ENCODE measurements at places on chromosomes 2 and 18.

GRCh38 chr2:17287183-17287582 is 231.1 kb downstream of the RAD51AP2 start:
- DNase-seq = no peak

DNA sequence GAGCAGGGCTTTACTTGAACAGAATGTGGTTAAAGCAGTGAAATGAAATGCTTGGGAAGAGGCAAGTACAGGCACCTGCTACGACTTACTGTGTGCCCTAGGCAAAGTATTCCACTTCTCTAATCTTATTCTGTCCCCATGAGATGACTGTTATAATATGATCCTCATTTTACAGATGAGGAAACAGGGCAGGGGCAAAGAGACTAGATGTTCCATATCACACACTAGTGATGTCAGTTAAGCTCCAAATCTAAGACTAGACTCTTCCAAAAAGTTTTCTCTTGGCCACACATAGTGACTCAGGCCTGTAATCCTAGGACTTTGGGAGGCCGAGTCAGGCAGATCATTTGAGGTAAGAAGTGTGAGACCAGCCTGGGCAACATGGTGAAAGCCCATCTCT is 235.0 kb downstream of the SETBP1 start:
- DNase-seq = no peak

DNA sequence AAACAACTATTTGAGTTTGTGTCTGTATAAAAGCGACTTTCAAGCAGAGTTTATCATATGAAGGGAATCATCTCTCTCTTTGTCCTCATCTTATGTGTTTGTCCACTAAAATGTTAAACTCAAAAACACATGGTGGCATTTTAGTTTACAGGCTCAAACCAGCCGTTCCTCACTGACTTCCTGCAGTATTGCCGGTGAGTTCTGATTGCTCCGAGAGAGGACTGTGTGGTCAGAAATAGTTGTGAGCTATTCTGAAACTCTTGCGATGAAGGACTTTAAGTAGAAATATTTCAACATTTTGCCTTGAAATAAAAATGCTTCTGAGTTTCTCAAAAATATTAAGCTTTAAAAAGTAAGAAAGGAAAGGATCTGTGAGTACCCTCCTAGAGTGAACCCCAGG is 163.2 kb upstream of the CAVIN2 start:
- no peak for DNase-seq

GRCh38 chr2:43169987-43170386 is 56.4 kb downstream of the ZFP36L2 start:
- DNase-seq = no peak

DNA sequence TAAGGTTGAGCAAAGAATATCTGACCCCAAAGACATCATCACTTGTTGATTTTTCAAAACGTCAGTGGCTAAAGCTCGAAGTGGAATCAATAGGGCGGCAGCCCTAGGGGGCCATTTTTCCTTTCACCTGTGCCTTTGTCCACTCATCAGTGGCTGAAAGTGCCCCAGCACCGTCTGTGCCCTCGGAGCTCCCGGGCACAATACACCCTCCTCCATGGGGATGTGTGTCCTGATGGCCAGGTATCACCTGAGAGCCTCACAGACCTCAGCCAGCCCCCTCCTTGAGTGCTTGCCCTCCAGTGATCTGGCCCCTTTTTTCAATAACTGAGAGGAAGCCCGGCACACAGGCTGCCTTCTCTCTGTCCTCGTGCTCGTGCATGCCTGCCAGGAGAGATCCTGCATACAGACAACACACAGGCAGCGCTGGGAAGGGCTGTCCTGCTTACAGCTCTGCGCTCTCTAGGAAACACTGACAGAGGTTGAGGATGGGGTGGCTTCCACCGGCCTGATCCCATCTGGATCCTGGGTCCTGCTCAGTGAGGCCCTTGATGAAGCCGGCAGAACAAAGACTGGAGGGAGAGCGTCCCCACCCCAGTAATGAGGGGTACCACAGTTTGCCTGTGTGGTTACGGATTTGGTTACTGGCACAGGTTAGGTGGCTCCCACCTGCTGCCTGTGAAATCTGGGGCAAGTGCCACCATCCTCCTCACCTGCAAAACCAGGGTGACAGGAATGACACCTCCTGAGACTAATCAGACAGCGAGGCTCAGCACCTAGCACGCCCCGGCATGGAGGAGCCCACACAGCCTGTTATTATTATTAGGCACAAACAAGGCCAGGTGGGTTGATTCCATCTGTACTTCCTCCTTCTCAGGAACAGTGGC is 197.5 kb upstream of the RAB6C start:
- DNase-seq = no peak

DNA sequence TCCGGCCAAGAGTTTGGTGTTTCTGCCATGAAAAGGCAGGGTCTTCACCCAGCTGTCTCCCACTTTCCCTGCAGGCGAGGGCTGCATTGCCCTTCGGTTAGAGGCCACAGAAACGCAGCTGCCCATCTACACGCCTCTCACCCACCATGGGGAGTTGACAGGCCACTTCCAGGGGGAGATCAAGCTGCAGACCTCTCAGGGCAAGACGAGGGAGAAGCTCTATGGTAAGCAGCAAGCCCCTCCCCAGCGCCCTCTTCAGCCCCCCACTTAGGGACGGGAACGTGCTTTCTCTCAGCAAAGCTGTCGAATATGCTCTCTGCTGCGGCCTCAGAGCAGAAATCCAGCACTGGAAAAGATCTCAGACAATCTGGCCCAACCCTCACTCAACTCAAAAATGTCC is 57.7 kb upstream of the ATG16L1 start:
- DNase-seq = no peak

DNA sequence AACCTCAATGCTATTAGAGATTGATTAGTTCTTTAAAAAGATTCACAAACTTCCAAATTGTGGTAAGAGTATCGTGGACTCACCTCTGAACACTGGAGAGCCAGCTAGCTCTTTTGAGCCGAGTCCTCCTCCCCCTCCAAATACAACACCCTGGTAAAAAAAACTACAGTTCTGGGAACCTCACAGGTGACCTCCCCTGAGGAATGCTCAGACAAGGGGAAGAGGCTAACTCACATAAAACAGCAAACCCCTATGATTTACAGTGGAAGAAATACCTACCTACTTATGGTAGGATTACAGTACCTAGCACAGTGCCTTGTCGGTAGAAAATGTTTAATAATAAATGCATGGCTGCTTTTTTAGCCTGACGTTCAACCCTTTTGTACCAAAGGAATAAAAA is 8.4 kb downstream of the ZNF24 start:
- no peak for DNase-seq

DNA sequence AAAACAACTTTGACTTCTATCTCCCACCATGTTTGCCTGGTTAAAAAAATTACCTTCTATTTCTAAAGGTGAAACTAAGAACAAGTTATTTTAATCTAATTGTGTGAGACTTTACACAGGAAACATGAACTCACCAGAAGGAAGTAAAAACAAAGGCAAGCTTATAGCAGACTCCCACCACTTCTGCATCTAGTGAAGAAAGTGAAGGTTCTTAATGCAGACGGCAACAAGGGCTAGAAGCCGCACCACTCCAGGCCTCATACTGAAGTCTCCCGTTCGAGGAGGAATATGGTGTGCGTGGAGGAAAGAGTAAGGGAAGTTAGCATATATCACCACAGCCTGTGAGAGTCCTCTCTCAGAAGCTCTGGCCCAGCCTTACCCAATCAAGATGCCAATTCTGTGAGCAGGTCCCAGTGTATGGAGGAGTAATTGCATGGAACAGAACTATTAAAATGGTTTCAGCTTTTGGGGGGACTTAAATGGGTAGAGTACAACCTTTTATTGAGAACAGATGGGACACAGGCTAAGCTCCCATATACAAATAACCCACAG is 958.7 kb downstream of the BCL11A start:
- DNase-seq = no peak

DNA sequence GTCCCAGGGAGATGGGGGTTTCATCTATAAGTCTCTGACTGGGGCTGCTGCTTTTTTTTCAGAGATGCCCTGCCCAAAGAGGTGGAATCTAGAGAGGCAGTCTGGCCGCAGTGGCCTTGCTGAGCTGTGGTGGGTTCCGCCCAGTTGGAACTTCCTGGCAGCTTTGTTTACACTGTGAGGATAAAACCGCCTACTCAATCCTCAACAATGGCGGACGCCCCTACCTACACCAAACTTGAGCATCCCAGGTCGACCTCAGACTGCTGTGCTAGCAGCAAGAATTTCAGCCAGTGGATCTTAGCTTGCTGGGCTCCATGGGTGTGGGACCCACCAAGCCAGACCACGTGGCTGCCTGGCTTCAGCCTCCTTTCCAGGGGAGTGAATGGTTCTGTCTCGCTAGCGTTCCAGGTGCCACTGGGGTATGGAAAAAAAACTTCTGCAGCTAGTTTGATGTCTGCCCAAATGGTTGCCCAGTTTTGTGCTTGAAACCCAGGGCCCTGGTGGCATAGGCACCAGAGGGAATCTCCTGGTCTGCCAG is 152.6 kb upstream of the CYP26B1 start:
- DNase-seq = no peak

DNA sequence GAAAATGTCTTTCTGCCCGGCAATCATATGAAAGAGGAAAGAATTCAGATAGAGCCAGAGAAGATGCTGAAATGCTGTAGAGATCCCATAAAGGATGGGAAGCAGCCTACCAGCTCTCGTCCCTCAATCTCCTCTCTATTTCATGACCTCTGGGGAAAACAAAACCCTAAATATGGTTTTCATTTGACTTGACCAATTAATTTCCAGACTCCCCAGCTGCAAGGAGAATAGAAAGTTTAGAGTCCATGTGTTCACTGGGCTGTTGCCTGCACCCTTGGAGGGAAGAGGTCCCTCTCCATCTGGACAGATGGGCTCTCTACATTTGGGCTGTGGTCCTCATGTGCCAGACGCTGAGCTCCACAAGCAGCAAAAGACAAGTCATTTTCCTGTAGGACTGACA is 40.6 kb downstream of the CAPN13 start:
- DNase-seq = no peak

DNA sequence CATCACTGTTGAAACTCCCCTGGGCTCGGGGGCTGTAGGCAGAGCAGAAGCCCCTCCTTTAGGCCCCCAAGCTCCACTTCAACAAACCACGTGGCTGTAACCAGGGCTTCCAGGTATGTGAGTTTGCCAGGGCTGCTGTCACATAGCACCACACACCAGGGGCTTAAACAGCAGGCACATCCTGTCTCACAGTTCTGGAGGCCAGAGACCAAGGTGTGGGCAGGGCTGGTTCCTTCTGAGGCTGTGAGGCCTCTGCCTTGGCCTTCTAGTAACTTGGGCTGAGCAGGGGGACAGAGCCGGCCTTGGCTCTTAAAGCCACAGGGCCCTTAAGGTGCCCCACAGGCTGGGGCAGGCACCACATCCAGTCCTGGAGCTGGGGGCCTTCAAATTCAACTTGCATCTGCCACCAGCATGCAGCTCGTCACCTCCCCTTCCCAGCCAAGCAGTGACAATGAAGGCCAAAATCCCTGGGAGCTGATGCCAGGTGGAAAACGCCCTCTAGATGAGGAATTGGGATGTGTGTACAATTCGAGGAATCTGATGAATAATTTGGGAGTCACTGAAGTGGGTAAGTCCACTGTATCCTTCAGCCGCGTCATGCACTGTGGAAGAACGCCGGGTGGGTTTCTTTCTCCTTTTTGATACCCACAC is 104.2 kb upstream of the ODC1 start:
- DNase-seq = no peak

- DNase-seq = no peak
Observed at GRCh38 chr2:222653280-222653679, 2.6 kb downstream of the FARSB start.

GRCh38 chr2:57075226-57075625 is 891.4 kb downstream of the CCDC85A start:
- DNase-seq = no peak
